ENCODE measurements at places on chromosomes 1 and 21.

DNA sequence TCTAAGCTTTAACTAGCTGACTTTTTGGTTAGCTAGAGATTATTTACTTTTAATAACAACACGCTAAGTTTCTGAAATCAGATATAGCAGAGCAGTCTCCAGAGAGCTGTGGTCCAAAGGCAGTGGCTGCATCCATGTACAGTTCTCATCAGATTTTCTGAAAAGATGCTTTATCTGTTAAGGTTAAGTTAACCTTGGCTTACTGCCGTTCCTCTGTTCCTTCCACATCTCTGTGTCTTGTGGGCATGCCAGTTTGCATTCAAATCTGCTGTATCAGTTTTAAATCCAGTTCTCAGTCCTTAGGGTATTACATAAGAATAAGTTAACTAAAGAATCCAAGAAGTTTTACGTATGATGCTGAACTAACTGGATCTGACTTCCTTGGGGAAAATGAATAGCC lies 46.8 kb downstream of the SPATA46 start:
- peaks cover 13% of the 10 kb centered on the region for H3K27me3 ChIP-seq
- no peaks in the 10 kb centered on the region for H3K36me3 ChIP-seq
- H3K4me3 ChIP-seq: no peak overlapping the region
- no peak for DNase-seq

GRCh38 chr1:174156437-174156836 lies 2.9 kb upstream of the RABGAP1L start:
- no peak overlapping the region for H3K27ac ChIP-seq
- peaks cover 32% of the 10 kb centered on the region for H3K4me1 ChIP-seq
- no peaks in the 10 kb centered on the region for H3K27me3 ChIP-seq
- no peaks in the 10 kb centered on the region for H3K36me3 ChIP-seq
- H3K4me3 ChIP-seq: no peak overlapping the region

GRCh38 chr21:46285206-46285661 lies at the start of gene MCM3AP:
MCM3AP (minus strand) TSS chr21:46285611; CDS start chr21:46285286, 325 bp downstream.
- H3K27ac ChIP-seq: peak within 1 kb of the TSS; percentile 92
- H3K4me3 ChIP-seq: peak within 1 kb of the TSS; percentile 99
- H3K4me1 ChIP-seq: peaks cover 30% of the 10 kb centered on the region
- no peak for DNase-seq
- no peaks in the 10 kb centered on the region for H3K27me3 ChIP-seq

DNA sequence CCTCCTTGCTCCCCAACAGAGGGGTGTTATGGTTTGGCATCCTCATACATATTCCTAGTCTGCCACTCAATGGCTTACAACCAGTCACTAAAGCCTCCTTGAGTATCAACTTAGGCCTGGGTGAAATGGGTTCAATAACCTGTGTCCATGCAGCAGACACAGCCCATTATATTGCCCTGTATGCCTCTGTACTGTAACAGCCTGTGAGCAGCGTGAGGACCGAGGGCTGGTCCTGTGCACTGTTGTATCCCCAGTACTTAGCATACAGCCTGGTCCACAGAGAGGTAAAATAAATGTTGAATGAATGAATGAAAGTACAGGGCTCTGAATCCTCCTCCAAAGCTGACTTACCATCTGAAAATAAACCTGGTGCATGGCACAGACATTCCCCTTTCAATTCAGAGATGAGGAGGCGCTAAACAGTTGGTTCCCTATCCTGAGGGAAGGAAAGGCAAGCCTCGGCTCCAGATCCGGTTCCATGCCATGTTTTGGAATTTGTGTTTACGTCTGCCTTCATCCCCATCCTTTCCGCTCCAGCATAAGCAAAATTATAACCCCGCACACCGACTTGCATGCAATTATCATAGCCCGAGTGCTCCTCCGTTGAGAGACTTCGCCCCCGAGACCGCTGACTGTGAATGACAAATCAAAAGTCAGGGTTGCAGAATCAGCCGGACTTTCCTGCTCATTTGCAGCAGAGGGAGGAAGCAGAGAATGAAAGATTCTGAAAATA lies 45.0 kb upstream of the DNAJC6 start:
- H3K4me3 ChIP-seq: peak overlapping the region; percentile 38
- H3K27ac ChIP-seq: no peak overlapping the region
- DNase-seq: no peak
- H3K36me3 ChIP-seq: no peaks in the 10 kb centered on the region

DNA sequence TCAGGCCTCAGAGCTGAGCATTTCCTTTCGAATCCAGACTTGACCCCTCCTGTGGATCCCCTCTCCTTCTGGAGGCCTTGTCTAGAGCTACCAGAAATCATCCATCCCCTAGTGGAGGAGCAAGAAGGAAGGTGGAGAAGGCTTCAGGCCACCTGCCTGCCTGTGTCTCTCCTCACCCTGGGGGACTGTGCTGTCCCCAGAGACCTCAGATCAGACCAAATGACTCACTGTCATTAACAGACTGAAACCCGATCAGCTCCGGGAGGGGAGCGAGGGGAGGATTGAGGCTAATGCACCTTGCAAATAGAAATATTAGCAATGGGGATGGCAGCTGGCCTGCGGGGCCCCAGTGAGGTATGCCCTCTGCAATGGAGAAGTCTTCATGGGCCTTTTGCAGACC lies 2.1 kb downstream of the MYBPH start:
- DNase-seq: no peak
- H3K27me3 ChIP-seq: peaks cover 14% of the 10 kb centered on the region
- peaks cover 2% of the 10 kb centered on the region for H3K4me1 ChIP-seq
- H3K36me3 ChIP-seq: no peaks in the 10 kb centered on the region
- no peak overlapping the region for H3K4me3 ChIP-seq

DNA sequence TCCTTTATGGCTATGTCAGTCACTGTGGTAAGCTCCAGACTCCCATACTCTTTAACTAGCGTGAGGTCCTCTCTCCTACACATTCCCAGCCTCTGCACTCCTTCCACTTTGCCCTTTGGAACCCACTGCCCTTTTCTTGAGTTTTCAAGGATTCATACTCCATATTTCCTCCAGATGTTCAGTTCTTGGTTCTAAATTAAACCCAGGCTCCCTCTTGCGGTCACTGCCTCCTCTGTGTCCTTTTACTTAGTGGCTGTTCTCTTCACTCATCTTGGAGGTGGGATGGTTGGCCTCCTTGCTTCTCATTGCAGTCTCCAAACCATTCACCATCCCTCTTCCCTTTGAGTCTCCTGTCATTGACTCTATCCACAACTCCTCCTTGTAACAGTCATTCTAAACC lies 208.1 kb downstream of the TGFB2 start:
- no peak for DNase-seq
- no peak overlapping the region for H3K4me3 ChIP-seq
- H3K27me3 ChIP-seq: peaks cover 5% of the 10 kb centered on the region
- no peaks in the 10 kb centered on the region for H3K36me3 ChIP-seq
- no peak overlapping the region for H3K27ac ChIP-seq
